Right atrium auricular region (tissue), 2 donors: ENCODE measurements at places on chromosomes 16 and 17. TPM values are rescaled to one million over a fixed set of nuclear protein-coding genes. Genes with fewer than 3 reads are reported as not detected.

GRCh38 chr16:69182730-69183416, 4.1 kb upstream of the SNTB2 start:
- no peak for DNase-seq

Gene IRX5
- total RNA-seq, result 0.59 TPM

Gene UQCRC2
- 489 TPM for total RNA-seq

Gene FAM20A
- total RNA-seq, result 4.4 TPM

GRCh38 chr17:37481001-37481665, 8.6 kb upstream of the DUSP14 start:
- DNase-seq, result no peak

DNA sequence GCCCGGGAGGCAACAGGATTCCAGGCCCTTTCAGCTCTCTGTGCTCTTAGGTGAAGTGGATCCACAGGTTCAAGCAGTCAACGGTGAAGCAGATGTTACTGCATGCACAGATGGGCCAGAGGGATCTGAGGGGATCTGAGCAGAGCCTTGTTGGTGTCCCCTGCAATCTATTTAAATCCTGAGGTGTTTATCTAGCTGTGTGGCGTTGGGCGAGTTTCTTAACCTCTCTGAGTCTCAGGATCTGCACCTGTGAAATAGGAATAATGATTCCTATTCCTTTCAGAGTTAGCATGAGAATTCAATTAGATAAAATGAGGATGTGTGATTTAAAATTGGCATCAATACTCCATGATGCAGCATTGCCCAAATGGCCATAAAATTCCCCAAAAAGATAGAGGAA, 237.3 kb upstream of the CDH5 start:
- no peak for DNase-seq

GRCh38 chr17:17722081-17722905, 41.0 kb downstream of the RAI1 start:
- no peak for DNase-seq

Gene UTP4
- 29.6 TPM for total RNA-seq

DNA sequence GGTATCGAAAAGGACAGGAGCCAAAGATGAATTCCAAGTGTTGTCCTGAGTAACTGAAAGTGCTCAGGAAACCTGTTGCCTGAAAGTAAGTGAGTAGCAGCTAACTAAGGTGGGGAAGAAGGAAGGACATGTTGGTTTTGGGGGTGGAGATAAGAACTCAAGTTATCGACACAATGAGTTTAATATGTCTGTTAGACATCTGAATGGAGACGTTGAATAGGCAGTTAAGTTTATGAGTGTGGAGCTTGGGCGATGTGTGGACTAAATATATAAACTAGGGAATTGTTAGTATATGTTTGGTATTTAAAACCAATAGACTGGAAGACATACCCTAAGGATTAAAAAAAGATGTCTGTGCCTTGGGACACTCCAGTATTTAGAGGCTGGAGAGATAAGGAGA, 82.7 kb upstream of the ASIC2 start:
- DNase-seq, result no peak

DNA sequence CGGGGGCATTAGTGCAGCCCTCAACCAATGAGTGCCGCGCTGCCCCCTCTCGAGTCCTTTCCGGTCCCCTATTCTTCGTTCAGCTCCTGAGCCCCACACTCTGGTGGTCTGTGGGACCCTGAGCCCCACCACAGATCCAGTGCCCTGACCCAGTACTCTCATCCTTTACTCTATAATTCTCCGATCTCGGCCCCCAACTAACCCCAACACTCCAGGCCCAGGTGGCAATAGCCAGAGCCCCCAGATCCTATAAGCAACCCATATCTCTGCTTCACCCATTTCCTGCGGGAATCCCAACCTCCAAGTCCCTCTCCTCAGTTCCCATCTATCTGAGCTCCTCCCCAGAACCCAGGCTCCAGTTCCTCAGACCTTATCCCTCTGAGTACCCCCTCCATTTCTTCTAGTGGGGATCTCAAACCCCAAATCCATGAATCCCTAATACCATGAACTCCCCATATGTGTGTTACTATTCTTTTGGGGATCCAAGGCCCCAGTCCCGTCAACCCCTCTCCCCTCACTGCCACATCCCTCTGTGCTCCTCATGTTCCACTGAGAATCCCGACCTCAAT, 1.0 kb upstream of the TBC1D10B start:
- DNase-seq, result no peak

DNA sequence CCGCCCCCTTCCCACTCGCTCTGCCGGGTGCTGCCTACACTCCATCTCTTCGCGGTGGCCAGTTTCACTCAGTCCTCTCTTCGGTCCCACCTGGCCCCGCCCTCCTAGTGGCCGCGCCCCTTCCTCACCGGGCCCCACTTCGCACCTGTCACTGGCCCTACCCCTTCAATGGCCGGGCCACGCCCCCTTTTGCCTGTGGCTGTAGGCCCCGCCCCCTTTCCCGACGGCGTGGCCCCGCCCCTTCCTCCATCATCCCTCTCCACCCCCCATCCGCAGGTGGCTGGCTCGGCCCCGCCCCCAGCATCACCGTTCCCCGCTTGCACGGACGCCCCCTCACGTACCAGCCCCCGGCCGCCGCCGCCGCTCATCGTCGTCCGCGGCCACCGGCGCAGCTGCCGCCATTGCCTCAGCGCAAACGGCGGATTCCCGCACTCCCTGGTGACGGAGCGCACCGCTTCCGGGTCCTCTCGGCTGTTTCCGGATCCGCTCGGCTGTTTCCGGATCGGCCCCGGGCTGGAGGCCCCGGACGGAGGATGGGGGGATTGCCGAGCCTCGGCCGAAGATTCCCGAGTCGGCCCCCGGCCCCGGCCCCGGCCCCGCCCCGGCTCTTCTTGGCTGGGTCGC, at the start of gene RABEP2:
Gene RABEP2 (minus strand): TSS at position 477 of the 624 bp plus-strand sequence. CDS start 75 bp downstream, at position 402.
- peak; percentile 90 for DNase-seq

Gene IL34
- 2.2 TPM for total RNA-seq

DNA sequence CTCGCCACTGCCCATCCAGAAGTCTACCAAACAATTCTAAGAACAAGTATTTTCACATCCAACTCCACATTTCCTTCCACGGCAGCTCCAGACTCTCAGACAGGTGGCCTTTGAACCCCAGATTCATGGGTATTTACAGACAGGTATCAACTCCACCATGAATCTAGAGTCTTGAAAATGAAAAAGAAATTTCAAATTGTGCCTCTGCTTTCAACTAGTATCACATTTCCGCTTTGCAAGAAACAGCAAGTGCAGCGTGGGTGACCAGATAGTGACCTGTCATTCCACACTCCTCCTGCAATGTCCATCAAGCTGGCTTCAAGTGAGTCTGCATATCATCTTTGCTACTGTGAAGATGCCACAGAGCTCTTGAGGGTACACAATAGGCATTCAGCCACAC, 232.4 kb upstream of the RPL38 start:
- DNase-seq, result no peak

Gene STX1B
- total RNA-seq, result 1.3 TPM

Gene CSH1
- not detected for total RNA-seq

GRCh38 chr17:17191961-17192381, 14.2 kb downstream of the PLD6 start:
- no peak for DNase-seq

- no peak for DNase-seq
These were observed 664 bp downstream of the NQO1 start for GRCh38 chr16:69725480-69726312.

DNA sequence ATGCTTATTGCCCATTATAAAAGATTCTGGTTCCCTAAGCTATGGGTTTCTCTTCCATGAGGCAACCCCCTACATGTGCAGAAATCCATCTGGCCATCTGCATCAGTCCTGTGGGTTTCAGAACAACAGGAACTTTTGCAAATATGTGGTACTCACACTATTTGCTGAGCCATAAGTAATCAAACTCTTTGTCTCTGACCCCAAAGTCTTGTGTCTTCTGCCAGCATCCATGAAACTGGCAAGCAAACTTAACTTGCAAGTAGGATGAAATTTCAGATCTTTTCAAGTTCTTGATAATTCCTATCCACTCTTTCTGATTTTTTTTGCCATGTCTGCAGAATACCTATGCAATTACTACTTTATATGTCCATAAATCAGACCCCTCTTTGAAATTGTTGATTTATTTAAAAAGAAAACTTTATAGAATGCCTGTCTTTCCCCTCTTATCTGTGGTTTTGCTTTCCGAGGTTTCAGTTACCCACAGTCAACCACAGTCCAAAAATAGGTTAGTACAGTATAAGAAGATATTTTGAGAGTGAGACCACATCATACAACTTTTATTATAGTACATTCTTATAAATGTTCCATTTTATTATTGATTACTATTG, 158.4 kb upstream of the IRX3 start:
- DNase-seq, result no peak

- DNase-seq, result no peak
These were observed 211.2 kb downstream of the RPTOR start for GRCh38 chr17:80755650-80756405.

- no peak for DNase-seq
These were observed 5.2 kb upstream of the RGS9 start for GRCh38 chr17:65131946-65132345.

- no peak for DNase-seq
These were observed 4.4 kb downstream of the NSMCE1 start for GRCh38 chr16:27264151-27264550.

- DNase-seq, result no peak
These were observed 112.5 kb upstream of the CHMP6 start for GRCh38 chr17:80878876-80879722.

Gene CDYL2
- 2.9 TPM for total RNA-seq

GRCh38 chr17:68509141-68510057, 2.8 kb upstream of the PRKAR1A start:
- no peak for DNase-seq

DNA sequence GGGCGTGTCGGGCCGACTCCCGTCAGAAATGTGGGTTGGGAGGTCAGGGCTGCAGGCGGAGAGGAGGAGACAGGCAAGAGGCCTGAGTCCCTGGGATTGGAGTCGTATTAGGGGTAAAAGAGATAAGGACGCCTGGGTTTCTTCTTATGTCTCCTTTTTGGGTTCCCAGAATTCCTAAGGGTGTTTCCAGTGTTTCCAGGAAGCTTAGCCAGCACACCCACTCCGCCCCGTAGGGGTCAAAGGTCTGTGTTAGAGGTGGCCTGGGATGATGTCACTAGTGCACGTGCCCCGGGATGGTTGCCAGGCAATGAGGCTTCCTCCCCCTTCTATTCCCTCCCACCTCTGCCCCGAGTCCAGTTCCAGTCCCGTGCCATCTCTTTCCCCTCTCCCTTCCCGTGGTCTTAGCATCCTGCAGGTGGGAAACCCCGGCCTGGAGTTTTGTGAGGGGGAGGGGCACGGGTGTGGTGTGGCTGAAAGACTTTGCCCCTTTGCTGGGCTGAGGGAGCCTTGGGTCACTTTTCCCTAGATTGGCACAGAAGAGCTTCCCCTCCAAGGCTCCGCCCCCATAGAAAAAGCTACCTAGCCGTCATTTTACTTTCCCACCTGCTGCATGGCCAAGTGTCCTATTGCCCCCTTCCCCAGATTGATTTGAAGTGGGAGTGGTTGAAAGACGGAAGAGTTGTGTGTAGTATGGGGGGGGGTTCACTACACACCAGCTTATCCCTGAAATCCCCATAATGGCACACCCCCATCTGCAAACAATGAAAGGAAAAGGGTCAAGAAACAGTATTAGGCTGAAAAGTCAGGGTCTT, 2.8 kb downstream of the KDM6B start:
- DNase-seq, result peak; percentile 95

Gene SEC14L1
- total RNA-seq, result 54.0 TPM

DNA sequence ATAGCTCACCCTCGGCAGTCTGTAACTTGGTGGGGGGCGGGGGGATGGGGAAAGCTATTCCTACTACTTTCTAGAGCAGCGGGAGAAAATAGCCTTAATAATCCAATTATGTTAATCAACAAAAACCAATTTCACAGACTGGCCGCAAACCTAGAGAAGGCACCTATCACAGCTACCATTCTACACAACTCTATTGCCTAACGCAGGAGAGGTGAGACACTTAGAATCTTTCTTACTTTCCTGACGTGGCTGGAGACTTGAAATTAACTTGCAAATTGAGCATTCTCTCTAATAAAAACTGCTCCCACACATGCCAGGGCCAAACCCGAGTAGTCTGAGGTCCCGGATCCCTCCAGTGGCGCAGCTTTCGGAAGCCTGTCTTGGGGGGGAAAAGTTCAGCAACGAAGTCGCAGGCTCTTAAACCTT, 794 bp downstream of the SMG6 start:
- no peak for DNase-seq
